ENCODE measurements at places on chromosomes 12 and 14.

GRCh38 chr14:35480119-35480769 is 53.7 kb upstream of the INSM2 start:
- DNase-seq = no peak

GRCh38 chr12:11744410-11744801 is 94.9 kb downstream of the ETV6 start:
- no peak for DNase-seq

GRCh38 chr14:73393375-73393774 is 65.0 kb downstream of the NUMB start:
- no peak for DNase-seq

- no peak for DNase-seq
Measured at GRCh38 chr14:80678436-80678835, 263.1 kb downstream of the CEP128 start.

GRCh38 chr12:26514364-26514763 is 318.6 kb downstream of the ITPR2 start:
- no peak for DNase-seq

GRCh38 chr12:42568952-42569915 is 20.3 kb downstream of the PRICKLE1 start:
- DNase-seq = no peak

- DNase-seq = no peak
Measured at GRCh38 chr14:33675415-33676130, 275.3 kb downstream of the EGLN3 start.

GRCh38 chr14:75142494-75142893 is 15.6 kb upstream of the NEK9 start:
- DNase-seq = no peak

DNA sequence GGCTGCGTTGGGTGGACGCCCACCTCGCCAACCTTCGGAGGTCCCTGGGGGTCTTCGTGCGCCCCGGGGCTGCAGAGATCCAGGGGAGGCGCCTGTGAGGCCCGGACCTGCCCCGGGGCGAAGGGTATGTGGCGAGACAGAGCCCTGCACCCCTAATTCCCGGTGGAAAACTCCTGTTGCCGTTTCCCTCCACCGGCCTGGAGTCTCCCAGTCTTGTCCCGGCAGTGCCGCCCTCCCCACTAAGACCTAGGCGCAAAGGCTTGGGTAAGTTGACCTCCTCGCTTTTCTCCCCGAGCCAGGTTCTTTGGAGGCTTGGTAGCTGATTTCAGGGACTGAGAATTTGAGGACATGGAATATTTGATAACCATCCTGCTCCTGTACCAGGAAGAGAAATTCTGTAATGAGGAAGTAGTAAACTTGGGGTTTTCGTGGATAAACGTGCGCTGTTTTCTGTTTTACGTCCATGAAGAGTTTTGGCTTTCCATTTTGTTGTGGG is 530 bp downstream of the APAF1 start:
- no peak for DNase-seq

GRCh38 chr14:92973261-92973797 is 50.4 kb downstream of the CHGA start:
- DNase-seq = no peak

DNA sequence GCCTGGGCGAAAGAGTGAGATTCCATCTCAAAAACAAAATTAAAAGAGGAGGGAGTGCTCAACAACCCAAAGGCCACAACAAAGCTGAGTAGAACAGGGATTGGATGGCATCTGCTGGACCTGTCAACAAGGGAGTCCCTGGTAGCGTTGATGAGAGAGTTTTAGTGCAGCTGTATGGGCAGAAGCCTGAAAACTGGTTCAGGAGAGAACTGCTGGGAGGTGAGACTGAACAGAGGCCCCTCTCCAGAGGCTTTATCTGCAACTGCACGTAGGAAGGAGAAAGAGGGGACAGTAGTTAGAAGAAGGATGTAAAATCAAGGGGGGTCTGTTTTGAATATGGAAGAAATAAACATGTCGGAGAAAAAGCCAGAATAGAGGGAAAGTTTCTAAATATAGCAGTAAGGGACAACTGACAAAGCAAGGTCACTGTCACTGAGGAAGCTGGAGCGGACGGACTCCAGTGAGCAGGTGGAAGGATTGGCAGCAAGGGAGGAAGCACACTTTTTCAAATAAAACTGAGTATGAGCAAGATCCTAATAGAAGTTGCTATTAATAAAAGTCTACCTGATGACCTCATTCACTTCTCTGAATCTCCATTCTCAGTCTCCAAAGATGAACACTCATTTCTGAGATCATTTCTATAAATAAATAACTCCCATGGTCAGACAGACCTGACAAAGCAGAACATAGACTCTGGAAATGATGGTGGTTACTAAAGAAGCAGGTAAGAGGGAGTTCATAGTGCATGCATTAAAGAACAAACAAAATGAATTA is 11.8 kb upstream of the ATF1 start:
- no peak for DNase-seq

DNA sequence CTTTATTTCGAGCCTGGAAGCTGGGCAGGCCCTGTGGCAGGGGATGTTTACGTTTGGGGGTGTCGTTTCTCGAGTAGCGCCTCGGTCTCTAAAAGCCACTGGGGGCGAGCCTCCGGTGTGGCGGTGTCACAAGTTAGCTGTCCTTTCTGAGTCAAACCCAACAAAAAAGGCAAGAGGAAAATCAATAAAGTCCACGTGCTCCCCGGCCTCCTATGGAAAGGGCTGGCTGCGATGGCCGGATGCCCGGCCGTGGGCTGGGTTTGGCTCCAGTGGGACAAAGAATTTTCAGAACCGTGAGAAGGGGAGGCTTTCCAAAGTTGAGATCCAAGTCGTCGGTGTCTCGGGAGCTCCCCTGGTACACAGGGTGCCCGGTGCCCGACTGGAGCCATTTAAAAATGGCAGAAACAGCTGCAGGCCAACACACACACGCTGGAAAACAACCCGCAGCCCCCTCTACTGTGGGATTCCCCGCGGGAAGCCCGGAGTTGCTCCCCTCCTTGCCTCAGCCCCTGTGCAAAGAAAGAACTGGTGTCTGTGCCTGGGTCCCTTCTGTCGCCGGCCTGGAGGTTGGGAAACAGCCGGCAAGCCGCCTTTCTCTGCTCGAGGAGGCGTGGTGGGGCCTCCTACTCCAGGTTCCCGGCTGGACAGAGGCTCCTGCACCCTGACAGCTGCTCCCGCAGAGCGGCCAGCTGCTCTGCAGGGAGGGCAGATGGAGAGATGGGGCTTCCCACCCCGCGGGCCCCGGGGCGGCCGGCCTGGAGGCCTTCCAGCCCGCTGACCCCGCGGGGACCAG is 1.9 kb downstream of the BCL7A start:
- no peak for DNase-seq

DNA sequence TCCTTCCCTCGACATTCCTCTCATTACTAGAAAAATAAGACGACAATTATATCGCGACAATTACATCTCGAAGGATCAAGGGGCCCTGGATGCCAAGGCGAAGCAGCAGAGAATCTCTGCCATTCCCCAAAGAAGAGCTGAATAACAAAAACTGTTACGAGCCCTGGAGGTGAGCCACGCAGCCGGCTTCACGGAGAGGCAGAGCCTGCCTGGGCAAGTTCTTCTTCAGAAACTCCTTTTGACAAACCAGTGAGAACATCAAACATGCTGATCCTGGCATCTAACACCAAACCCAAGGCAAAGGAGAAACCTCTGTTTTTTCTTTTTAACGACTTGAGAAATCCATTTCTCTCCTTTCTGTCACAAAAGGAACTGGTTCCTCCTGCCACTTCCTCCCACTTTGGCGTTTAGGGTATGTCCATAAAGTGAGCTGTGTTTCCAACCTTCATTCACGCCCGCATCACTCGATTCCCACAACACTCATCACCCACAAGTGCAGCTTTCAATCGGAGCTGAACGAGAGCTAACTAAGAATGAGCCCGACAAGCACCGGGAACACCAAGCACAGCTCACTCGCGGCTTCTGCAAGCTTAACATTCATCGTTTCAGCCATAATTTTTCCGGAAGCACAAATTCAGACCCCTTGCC is 21.5 kb downstream of the CCDC88C start:
- DNase-seq = no peak

GRCh38 chr14:58467575-58467974 is 40.1 kb downstream of the KIAA0586 start:
- DNase-seq = no peak

DNA sequence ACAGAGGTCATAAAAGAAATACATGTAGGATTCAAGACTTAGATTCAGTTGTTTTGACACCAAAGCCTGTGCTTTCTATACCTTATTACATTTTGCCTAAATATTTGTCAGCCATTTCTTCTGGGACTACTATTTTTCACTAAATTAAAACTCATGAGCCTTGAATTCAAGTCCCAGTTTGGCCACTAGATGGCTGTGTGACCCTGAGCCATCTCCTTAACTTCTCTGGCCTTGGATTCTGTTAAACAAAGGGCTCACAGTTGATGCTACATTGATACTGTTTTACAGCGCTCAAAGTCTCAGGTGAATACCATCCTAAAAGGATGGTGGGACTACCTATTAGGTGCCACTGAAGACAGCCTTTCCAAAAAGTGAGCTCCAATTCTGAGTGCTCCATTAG is 39.6 kb upstream of the CCDC198 start:
- no peak for DNase-seq

- no peak for DNase-seq
Measured at GRCh38 chr14:22249770-22250169, 339.3 kb downstream of the DAD1 start.

GRCh38 chr12:130698106-130698505 is 18.0 kb downstream of the RIMBP2 start:
- no peak for DNase-seq

- DNase-seq = no peak
Measured at GRCh38 chr14:91295276-91295845, 50.9 kb upstream of the GPR68 start.

DNA sequence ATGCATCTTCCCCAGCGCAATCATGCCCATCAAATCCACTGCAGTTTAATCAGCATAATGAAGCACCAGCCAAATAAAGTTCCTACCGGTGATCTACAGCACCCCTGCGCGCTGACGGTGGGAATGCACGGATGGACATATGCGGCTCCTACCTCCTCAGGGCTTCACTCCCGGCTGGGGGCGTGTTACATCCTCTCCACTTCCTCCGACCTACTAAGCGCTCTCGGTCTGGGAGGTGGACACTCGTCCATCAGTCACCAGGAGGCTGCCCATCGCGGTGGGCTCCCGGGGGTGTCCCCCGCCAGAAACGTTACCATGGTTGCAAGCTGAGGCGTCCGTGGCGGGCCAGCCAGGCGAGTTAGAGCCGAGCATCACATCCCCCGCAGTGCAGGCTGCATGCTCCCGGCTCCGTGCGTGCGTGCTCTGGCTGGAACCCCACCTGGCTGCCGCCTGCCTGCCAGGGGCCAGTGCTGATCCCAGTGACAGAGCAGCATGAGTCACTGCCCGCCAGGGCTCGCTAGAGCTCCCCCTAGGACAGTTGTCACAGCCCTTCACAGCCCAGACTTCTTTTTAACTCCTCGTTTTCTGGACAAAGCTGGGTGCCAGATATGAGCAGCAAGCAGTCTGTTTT is 73.0 kb downstream of the CIT start:
- no peak for DNase-seq

- no peak for DNase-seq
Measured at GRCh38 chr12:98456576-98457573, 58.5 kb upstream of the TMPO start.

GRCh38 chr14:34302654-34303053 is 159.4 kb downstream of the SPTSSA start:
- no peak for DNase-seq

DNA sequence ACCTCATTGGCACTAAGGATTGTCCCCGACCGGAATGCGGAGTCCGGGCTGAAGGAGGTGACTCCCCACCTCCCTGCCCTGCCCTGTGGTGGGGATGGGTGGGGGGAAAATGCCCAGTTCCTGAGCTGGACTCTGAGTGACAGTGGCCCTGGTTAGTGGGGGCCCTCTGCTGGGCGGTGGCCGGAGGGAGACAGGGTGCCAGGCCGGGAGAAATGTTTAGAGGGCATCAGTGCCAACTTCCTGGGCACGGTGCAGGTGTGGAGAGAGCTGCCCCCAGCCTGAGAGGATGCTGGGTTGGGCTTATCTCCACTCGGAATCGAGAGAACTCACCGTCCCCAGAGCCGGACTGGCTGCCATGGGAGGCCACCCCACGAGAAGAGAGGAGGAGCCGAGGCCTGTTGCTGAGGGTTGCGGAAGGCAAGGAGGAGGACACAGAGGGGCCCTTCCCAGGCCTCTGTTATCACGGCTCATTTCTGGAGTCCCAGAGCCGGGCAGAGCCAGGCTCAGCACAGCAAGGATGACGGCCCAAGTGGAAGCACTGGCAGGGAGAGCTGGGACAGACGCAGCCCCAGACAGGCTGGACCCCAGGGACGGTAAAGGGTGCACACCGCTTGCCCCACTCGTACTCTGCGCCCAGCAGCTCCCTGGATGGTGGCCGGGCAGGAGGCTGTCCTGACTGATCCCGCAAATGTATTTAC is 156.7 kb downstream of the KIF26A start:
- no peak for DNase-seq

DNA sequence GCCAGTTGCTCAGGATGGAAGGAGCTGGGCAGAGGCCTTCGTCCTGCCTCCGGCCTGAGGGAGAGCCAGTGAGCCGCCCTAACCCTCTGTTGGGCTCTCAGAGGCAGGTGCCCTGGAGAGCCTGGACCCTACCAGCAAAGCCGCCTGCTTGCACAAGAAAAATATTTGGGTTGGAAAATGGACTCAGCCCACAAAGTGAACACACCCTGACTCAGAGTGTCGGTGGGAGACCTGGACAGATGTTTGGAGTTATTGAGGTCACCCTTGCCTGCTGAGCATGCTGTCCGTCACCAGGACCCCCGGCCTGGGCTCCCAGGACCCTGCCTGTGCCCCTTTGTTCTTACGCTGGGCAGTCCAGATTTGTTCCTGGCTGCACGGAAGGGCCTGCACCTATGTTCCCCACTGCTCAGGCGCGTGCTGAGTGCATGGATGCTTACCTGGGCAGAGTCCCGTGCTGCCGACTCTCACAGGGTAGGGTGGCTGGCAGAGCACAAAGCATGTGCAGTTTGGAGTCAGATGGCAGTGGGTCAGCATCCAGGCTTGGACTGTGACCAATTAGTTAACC is 22.4 kb downstream of the FAM181A start:
- DNase-seq = no peak

DNA sequence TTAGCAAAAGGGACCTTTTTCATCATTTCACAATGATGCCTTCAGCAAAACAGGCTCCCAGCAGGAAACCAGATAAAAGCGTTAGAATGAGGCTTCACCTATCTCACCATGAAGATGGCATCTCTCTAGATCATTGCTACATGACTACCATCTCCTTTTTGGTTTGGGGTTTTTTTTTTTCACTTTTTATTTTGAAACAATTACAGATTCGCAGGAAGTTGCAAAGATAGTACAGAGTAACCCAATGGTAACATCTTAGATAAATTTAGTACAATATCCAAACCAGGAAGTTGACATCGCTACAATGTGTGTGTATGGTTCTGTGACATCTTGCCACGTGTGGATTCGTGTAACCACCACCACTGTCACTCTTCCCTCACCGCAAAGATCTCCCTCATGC is 22.3 kb upstream of the PWP1 start:
- no peak for DNase-seq
